HuH-7.5 (cell line): ENCODE measurements at places on chromosomes 5 and 9.

DNA sequence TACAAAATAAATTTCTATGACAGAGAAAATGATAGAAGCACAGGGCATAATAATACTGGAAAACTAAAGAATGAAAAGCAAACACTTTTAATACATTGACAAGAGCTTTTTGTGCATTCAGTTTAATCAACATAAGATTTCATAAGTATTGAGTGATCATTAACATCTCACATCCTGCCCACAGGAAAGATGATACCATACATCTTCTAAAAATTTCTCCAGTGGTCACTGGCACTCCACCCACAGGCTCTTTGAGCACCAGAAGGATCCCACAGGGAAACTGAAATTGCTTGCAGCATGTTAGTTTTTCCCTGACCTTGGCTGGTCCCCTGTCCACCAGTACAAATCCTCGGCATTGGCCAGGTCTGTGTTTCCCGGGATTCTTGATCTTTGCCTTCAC lies 186.0 kb downstream of the CEMIP2 start:
- no peak for DNase-seq

GRCh38 chr5:142143878-142144277 lies 35.3 kb downstream of the NDFIP1 start:
- no peak for DNase-seq

DNA sequence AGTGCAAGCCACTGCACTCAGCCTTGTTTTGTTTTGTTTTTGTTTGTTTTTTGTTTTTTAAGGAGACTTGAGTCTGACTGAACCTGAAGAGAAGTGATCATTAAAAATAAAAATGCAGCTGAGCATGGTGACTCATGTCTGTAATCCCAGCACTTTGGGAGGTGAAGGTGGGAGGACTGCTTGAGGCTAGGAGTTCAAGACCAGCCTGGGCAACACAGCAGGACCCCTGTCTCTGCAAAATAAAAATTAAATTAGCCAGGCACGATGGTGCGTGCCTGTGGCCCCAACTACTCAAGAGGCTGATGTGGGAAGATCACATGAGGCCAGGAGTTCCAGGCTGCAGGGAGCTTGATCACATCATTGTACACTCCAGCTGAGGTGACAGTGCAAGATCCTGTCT lies 6.2 kb downstream of the SLC1A1 start:
- DNase-seq: no peak

DNA sequence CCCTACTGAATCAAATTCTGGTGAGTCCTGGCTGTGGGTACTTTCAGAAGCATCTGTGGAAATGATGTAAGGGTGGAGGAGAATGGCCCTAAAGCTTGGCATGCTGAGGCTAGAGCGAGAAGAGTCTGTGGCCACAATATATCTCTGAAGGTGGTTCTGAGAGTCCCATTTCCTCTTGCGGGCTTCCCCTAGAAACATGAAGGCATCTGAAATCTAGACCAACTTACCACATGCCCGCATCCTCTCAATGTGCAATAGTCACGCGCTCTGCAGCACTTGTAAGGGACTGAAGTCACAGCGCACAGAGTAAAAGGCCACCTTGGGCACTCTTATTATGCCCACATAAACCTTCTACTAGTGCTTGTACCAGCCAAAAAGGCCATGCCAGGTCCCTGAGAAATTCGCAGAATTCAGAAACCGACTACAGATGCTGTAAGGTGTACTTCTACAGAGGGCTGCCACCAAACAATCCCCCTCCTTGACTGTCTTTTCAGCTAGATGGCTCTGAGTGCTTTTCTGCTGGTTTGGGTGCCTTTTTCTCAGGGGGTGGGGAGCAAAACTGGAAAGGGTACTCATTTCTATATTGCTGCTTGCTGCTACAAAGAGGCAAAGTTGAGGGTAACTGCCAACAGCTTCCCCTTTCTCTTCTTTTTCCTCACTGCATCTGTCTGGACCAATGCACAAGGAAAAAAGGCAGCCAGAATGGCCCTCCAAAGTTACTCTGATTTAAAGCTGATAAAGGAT lies 107.3 kb downstream of the ZDHHC21 start:
- DNase-seq: no peak

DNA sequence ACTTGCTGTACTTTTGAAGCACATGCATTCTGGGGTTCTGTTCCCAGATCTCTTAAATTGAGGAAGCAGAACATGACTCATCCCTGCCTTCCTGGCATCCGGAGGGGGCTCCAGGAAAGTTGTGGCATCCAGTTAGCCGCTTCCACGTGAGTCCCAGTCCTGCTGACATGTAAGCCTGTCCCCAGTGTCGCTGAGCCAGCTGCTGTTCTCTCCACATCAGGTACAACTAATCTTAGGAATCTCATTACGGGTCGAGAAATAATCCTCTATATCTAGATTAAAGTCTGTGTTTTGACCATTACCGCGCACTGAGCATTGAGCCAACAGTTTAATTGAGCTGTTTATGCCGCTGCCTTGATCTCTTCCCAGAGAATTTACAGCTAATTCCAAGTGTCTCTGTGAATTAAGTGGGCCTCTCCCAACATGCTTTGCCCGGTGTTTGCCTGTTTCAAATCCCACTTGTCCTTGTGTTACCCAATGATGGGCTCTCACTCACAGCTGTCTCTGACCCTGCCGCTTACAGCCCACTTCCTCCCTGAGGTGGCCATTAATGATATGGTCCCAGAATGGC lies 10.5 kb upstream of the SHB start:
- DNase-seq: no peak

DNA sequence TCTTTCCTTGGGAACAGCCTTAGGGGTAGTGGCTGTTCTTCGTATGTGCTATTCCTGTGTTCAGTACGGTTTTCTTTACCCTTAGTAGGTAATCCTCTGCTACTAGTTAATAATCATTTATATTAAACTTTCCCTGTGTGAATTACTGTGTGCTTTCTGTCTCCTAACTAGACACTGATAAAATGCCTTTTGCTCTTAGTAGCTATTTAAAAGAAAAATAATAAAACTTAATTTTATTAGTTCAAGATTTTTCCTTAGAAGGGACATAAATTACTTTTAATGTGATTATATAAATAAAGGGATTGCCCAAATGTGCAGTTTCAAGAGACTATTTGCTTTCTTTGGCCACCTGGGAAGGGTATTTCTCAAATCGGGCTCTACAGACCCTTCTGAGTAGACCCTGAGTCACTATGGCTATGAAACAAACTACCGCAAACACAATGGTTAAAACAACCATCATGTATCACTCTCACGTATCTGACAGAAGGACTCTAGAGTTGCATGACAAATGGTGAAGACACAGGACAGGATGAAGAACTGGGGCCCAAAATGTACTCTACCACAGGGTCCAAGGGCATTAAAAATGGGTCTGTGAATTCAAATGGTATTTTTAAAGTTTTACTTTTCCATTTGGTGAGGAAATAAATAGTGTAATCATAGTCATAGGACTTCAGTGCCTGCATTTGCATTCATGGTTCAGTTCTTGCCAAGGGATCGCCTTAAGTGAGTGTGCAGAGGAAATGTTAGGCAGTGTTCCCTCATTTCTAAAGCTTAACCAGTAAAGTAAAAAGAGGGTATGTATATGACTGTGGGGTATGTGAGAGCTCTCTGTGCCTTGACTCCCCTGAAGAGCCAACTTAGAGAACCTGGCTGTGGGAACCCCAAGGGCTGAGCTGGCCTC lies 97.0 kb downstream of the TSSK1B start:
- DNase-seq: no peak

DNA sequence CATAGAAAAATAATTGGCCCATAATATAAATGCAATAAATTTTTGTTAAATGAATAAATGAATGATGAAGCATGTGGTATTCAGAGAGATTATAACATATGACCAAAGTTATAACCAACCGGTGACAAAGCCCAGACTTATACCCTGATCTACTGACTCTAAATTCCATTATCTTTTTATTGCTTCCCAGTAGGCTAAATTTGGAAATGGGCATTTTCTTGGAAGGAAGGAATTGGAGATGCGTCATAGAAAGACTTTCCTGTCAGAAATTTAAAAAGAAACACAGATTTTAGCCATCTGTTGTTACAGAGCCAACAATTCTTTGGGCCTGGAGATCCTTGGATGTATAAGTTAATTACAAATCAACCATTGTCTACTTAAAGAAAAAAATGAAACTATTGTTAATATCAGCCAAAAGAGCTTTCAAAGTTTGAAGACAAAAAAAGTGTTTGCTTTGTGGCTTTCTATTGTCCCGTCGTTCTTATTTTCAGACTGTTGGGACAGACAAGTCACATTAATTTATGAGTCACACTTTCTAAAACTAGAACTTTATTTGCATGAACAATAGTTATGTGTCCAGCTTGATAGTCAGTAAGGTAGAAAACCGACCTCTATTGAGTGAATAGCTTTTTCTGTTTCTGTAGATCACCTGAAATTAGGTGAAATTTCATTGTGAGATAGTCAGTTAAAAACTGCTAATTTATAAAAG lies 428.7 kb downstream of the GABRG2 start:
- no peak for DNase-seq

DNA sequence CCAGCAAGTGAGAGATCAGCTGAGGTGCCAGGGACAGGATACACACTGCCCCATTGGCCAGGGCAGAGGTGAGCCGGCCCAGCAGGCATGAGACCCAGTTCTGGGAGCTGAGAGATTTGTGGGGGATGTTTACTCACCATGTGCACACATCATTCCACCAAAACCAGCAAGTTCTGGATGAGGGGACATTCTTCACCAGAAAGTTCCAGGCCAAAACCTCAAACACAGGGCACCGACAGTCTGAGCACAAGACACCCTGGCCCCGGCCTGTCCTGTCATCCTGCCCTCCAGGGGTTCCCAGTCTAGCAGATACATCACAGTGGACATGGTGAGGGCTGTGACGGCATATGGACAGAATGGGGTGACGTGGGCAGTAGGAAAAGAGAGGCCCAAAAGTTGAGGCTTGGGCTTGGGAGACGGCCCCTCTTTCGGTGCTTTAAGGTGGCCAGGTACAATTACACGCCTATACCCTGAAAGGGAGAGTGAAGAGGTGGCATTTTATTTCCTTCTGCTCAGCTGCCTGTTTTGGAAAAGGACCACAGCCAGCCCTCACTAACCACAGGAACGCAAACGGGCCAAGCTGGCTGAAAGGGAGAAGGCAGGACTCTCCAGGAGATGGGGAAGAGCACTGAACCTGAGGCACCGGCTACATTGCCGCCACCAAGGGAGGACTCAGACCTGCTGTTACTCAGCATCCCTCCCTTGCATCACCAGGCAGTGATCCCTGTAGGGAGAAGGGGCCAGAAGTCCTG lies 64.0 kb downstream of the SHB start:
- no peak for DNase-seq

GRCh38 chr5:115850744-115851416 lies 9.1 kb downstream of the AP3S1 start:
- no peak for DNase-seq

GRCh38 chr5:146761811-146762210 lies 116.7 kb downstream of the PPP2R2B start:
- DNase-seq: no peak

GRCh38 chr9:127943011-127943662 lies 5.5 kb upstream of the DPM2 start:
- DNase-seq: no peak

DNA sequence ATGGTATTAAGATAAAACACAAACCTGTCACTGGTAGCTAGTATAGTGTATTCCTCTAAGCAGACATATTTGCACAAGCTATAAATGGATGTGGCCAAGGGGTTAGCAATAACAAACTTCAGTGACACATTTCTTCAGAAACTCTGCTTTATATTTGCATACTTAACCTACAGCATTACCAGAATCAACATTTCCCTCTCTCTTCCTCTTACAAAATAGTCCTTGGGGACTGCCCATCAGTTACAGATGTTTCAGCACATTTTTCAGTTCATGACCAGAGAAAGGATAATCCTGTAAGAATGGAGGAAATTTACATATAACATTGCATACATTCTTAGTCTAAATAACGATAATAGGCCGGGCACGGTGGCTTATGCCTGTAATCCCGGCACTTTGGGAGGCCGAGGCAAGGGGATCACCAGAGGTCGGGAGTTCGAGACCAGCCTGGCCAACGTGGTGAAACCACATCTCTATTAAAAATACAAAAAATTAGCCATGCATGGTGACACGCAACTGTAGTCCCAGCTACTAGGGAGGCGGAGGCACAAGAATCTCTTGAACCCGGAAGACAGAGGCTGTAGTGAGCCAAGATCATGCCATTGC lies 25.3 kb upstream of the SLC1A1 start:
- no peak for DNase-seq

DNA sequence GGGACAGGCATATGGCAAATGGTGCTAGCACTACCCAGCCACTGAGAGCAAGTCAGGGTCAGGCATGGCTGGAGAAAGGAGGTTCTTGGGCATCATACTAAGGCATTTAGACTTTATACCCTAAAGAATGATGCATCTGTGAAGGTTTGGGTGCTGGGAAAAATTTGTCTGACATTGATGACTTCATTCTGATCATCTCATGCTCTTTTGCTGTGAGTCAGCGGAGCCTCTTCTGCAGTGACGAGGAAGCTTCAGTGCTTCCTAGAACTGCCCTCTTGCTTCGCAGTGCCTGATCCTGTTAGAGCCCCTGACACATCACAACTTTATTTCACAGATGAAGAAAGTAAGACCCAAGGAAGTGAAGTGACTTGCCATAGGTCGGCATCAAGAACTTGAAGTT lies 266.6 kb upstream of the GAS1 start:
- DNase-seq: no peak

GRCh38 chr9:97781902-97782301 lies 71.1 kb upstream of the FOXE1 start:
- no peak for DNase-seq

GRCh38 chr5:124888622-124889485 lies 142.4 kb upstream of the ZNF608 start:
- no peak for DNase-seq

DNA sequence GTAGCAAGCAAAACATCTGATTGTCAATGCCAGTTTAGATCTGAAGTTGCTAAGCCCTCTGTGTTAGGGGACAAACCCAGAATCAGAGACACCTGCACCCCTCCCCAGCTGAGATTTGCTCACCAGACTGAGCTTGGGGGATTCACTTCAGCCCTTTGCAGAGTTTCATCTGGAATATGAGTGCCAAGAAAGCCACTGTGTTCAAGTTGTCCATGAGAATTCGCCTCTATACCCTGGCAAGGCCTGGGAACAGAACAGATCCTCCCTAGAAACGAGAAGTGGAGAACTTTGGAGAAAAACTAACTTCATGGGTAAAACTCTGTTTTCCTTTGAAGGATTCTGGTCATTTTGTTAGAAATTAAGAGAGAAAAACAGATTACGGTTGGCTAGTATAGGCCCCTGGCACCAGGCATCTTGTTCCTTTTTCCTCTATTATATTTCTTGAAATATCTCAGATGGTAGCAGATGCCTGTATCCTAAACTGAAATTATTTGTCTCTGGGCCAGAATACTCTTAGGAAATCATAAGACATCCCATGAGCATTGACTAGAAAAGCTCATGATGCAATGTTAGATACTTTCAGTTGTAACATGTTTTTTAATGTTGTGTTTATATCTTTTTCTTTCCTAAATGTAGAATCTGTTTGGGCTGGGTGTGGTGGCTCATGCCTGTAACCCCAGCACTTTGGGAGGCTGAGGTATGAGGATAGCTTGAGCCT lies 64.4 kb downstream of the SNX18 start:
- DNase-seq: no peak

- DNase-seq: no peak
These were observed 110.8 kb upstream of the CTSL start for GRCh38 chr9:87615136-87615535.

GRCh38 chr9:8961186-8961851 lies 1161.7 kb upstream of the DMAC1 start:
- no peak for DNase-seq

- DNase-seq: no peak
These were observed 23.8 kb downstream of the NPR3 start for GRCh38 chr5:32734827-32735378.
